ENCODE measurements at places on chromosomes 6 and 20. TPM values are rescaled to one million over a fixed set of nuclear protein-coding genes. Genes with fewer than 3 reads are reported as not detected.
A peak's percentile ranks its signal among the peaks of the same experiment; 100 is the strongest.

NKX2-2 gene
- polyA plus RNA-seq = 6.9 TPM

BPIFB2 gene
- not detected for polyA plus RNA-seq

MOCS3 gene
- 3.1 TPM for polyA plus RNA-seq

ZNF391 gene
- polyA plus RNA-seq = 3.2 TPM

GABRR1 gene
- polyA plus RNA-seq = not detected

SLC26A8 gene
- polyA plus RNA-seq = 0.14 TPM

CD83 gene
- polyA plus RNA-seq = 7.3 TPM

STMND1 gene
- polyA plus RNA-seq = 4.0 TPM

ACSS1 gene
- 12.2 TPM for polyA plus RNA-seq

FERMT1 gene
- 0.85 TPM for polyA plus RNA-seq

DEK gene
- 69.1 TPM for polyA plus RNA-seq

- no peak for DNase-seq
Observed at GRCh38 chr20:53971096-53971683, 99.2 kb downstream of the BCAS1 start.

DNA sequence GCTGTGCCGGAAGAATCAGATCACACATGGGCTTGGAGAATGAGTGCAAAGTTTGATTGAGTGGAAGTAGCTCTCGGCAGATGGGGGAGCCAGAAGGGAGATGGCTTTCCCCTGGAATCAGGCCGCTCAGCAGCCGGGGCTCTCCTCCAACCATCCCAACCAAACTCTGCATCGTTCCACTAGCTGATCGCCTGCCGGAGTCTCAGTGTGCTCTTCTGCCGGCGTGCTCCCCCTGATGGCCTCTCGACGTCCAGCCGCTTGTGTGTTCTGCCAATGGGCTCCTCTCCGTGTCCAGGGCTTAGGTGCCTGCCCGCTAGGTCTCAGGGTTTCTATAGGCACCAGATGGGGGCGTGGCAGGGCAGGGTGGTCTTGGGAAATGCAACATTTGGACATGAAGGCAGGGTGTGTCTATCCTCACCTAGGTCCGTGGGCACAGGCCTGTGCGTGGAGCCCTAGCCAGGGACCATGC, 4.9 kb upstream of the BIRC7 start:
- DNase-seq = peak; percentile 85

GRCh38 chr6:166987930-166988329, 11.3 kb upstream of the CEP43 start:
- DNase-seq = no peak

DNA sequence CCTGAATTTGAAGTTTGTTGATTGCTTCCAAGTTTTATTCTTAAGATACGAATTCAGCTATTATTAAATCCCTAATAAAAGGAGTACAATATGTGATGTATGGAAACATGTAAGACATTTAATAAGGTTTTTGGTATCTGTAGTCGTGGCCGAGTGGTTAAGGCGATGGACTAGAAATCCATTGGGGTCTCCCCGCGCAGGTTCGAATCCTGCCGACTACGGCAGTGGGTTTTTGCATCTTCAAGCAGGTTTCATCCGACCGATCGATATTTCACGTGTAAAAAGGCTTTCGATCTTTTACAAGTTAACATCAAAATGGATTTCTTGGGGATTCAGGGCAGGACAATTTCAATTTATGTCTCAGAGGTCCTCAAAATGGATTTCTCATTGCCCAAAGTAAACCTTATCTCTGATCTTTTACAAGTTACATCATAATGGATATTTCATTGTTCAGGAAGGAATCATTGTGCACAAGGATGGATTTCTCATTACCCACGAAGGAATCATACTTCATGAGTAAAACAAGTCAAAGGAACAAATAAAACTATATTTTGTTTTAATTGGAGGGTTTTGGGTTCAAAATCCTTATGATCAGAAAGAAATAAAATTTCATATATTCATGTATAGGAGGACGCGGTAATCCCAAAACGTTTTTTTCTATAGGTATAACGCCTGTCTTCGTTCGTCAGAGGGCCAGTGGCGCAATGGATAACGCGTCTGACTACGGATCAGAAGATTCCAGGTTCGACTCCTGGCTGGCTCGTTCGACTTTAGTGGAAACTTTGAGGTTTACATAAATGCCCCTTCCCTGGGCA, 37.3 kb upstream of the BTN3A2 start:
- peak; percentile 91 for DNase-seq

DNA sequence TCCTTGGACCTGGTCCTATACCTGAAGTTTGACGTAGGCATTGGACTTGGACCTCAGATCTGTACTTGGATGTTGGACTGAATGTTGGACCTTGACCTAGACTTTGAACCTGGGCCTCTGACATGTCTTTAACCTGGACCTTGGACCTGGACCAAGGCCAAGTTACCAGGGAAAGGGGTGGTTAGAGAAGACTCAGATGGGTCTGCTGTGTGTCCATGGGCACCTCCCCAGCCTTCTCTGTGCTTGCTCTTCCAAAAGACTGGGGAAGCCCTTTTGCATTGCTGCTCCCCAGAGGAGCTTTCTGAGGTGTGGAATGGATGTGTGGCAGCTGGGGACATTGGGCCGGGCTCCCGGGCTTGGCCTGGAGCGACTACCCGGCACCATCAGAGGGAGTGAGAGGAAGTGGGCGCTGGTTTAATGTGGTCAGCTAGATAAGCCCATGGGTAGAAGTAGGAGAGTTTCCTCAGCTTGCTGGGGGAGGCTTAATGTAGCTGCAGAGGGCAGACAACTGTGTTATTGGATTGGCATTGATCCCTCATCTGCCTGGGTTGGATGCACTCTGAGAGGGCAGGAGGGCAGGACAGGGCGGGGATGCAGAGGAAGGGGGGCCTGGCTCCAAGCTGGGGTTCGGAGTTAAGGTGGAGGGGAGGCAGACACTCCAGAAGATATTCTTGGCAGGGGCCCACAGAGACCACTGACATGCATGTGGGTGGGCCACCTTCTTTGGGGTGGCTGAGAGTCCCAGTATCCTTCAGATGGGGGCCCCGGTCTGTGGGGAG, 4.2 kb downstream of the SCRT2 start:
- no peak for DNase-seq

- no peak for DNase-seq
Observed at GRCh38 chr6:121434037-121434770, 1.2 kb upstream of the GJA1 start.

DNA sequence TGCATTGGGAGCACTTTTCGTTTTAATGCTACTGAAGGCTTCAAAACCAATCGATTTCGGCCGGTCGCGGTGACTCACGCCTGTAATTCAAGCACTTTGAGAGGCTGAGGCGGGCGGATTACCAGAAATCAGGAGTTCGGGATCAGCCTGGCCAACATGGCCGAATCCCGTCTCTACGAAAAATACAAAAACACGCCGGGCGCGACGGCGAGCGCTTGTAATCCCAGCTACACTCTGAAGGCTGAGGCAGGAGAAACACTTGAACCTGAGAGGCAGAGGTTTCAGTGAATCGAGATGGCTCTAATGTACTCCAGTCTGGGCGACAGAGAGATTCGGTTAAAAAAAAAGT, 58.4 kb downstream of the TRIM38 start:
- DNase-seq = no peak

GRCh38 chr6:168103050-168103830, 24.2 kb upstream of the FRMD1 start:
- no peak for DNase-seq

- DNase-seq = no peak
Observed at GRCh38 chr6:145865595-145865994, 51.0 kb upstream of the FBXO30 start.

DNA sequence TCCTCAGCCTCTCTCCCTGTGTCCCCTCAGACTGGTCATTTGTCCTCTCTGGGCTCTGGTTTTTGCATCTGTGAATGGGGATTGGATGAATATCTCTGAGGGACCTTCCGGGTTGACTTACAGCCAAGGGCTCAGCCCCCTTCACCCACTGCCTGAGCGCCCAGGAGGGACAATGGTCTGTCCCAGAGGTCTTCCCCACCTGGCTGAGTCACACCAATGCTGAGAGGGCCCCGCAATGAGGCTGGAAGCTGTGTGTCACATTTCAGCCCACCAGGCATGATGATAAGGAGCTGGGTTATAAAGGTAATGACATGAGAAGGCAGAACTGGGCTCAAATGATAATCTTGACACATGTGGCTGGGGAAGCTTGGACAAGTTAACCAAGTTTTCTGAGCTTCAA, 70.5 kb downstream of the TOX2 start:
- no peak for DNase-seq

GRCh38 chr20:33251496-33251895, 15.7 kb downstream of the BPIFA1 start:
- no peak for DNase-seq

GRCh38 chr6:158492881-158493280, 67.0 kb upstream of the TMEM181 start:
- no peak for DNase-seq

DNA sequence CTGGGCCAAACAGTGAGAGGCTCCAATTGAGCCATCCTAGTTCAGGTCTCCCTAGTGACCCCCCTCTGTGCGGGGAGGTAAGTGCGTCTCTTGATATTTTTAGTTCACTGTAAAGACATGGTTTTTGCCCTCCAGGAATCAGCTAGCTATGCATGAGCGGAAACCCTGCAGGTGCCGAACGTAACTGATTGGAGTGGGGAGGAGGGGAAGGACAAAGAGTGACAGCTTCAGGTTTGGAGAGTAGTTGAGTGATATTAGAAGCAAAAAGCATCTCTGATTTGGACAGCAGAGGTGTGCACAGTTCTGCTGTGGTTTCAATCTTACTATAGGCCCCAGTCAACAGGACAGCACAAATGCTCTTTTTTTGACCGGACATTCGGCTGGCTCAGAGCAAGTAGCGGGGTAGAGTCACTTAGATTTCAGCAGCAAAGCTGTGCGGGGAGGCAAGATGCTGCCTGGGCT, 31.8 kb downstream of the TBC1D7 start:
- no peak for DNase-seq

- no peak for DNase-seq
Observed at GRCh38 chr20:20259533-20259932, 108.4 kb upstream of the INSM1 start.

DNA sequence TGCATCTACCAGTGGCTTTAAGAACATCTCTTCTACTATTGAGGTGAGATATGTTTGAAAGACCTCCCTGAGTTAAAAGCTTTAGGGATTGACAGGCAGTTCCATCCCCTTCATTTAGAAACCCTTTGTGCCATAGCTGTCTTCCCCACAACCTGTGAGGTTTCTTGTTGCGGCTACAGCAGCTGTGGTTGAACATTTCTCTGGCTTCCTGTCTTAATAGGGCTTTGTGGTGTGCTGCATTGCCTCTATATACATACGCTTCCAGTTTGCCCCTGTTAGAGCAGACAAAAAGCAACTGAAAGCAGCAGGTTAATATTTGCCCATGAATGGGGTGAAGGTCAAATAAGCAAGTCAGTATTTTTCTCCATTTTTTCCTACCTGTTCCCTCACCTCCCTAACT, 210.2 kb downstream of the TMEM200A start:
- DNase-seq = no peak

DNA sequence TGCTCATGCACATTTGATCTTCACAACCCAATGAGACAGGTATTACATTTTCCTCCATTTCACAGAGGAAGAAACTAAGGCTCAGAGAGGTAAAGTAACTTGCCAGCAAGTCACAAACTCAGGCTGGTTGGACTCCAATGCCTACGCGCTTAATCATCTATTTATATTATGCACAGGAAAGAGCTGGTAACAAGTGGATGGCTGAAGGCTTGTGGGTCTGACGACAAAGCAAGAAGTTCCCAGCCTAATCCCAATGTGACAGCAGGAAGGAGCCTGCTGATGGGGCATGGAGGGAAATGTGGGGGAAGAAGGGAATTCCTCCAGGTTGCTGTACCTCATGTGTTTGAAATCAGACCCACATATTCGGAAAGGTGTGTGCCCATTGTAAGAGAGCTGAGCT, 3.9 kb downstream of the CDH22 start:
- DNase-seq = no peak

- DNase-seq = no peak
Observed at GRCh38 chr20:48076747-48077146, 291.5 kb upstream of the SULF2 start.

GRCh38 chr20:54566031-54566688, 90.8 kb downstream of the DOK5 start:
- DNase-seq = no peak

GRCh38 chr20:57020364-57020763, 246.1 kb downstream of the BMP7 start:
- DNase-seq = no peak

- DNase-seq = peak; percentile 67
Observed at GRCh38 chr20:46811224-46812084, 83.2 kb upstream of the EYA2 start.

DNA sequence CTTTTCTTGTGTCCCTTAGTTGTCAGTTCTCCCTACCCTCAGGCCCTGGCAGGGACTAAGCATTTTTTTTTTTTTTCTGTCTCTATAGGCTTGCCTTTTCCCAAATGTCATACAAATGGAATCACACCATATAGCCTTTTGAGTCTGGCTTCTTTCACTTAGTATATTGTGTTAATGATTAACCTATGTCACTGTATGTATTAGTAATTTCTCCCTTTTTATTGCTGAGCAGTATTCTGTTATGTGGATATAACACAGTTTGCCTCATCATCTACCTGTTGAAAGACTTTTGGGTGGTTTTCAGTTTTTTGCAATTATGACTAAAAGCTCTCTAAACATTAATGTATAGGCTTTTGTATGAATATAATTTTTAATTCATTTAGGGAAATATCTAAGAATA, 16.0 kb upstream of the FBXO30 start:
- DNase-seq = no peak

DNA sequence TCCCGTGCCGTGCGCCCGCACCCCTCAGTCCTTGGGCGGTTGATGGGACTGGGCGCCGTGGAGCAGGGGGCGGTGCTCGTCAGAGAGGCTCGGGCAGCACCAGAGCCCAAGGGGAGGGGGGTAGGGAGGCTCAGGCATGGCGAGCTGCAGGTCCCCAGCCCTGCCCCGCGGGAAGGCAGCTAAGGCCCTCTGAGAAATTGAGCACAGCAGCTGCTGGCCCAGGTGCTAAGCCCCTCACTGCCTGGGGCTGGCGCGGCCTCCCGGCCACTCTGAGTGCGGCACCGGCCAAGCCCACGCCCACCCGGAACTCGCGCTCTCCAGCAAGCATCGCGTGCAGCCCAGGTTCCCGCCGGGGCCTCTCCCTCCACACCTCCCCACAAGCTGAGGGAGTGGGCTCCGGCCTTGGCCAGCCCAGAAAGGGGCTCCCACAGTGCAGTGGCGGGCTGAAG, 16.4 kb downstream of the SOX4 start:
- DNase-seq = no peak

GRCh38 chr6:90004511-90004910, 110.2 kb downstream of the GJA10 start:
- no peak for DNase-seq

DNA sequence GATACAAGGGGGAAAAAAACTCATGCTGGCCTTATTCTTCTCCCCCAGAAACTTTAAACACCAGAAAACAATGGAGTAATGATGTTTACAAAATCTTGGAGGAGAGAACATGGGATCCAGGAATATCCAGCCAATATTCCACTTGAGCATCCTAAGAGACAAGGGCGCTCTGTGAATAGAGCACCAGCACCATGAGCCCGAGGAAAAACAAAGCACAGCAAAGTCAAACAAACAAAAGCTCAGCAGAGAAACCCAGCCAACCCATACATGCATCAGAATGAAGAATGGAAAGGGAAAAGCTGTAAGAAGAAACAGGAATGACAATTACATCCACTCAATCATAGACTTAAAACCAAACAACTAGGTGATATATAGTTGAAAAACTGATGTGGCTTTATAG, 4.6 kb upstream of the NAA20 start:
- DNase-seq = no peak

Measured in brain (organoid and tissue), 16 donors.